ENCODE measurements at places on chromosomes 1 and 21.

DNA sequence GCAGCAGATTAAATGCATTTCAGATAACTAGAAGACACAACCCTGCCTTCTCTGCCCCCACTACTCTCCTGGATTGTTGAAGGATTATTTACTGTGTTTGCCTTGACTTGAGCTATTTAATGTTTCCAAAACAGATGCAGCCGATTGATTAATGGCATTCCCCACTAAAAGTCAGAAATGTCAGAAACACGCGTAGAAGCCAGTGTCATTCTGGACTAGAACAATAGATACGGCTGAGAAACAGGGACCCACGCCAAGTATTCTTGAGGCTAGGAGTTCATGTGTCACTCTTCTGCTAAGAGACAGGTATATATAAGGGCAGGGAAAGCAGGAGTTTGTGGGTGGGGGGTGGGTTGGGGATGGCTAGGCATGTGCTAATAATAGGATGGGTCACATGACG, 366.7 kb upstream of the PROX1 start:
- DNase-seq: no peak

DNA sequence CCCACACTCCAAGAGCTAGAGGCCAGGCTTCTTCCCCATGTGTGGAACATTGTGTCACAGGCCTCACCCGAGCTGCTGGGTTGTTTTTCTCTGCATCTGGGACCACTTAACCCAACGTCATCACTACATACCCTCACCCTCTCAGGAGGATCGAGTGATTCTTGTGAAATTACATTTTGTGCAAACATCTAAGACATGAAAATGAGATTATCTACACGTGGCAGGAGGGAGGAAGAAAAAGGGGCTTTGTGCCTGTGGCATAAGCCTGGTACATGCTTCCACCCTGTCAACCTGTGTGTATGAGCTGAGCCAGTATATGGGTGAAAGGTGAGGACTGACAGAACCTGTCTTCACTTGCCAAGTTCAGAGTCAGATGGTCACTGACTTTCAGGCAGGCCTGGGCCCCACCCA, 1.6 kb downstream of the CPT2 start:
- no peak for DNase-seq

DNA sequence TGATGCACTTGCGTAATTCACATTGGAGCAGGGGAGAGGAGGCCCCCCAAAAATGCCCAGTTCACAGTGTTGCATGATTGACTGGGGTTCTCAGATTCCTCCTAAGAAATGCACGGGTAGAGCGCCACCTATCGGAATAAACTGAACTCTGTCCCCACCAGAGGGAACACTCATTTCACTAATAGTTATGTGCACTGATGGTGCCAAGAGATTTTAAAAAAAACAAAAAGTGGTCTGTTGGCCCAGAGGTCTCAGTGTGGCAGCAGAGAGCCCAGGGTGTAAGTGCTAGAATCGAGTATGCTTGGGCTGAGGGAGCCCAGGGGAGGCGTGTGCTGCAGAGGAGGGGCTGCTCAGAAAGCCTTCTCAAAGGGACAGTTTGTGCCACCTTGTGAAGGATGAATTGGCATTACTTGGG, 6.9 kb downstream of the PINK1 start:
- DNase-seq: peak; percentile 64

- no peak for DNase-seq
Measured at GRCh38 chr1:221695301-221695700, 46.6 kb downstream of the DUSP10 start.

DNA sequence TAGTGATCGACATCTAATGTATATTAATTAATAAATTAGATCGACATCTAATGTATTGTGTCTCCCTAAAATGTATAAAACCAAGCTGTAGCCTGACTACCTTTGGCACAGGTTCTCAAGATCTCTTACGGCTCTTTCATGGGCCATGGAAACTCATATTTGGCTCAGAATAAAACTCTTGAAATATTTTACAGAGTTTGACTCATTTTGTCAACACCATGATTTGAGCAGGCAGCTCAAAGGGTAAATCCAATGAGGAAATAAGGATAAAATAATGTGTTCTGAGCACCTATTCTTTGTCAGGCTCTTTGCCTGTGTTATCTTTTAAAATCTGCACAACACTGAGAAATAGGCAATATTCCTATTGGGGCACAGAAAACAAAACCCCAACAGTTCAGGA, 223.4 kb upstream of the DUSP10 start:
- no peak for DNase-seq

DNA sequence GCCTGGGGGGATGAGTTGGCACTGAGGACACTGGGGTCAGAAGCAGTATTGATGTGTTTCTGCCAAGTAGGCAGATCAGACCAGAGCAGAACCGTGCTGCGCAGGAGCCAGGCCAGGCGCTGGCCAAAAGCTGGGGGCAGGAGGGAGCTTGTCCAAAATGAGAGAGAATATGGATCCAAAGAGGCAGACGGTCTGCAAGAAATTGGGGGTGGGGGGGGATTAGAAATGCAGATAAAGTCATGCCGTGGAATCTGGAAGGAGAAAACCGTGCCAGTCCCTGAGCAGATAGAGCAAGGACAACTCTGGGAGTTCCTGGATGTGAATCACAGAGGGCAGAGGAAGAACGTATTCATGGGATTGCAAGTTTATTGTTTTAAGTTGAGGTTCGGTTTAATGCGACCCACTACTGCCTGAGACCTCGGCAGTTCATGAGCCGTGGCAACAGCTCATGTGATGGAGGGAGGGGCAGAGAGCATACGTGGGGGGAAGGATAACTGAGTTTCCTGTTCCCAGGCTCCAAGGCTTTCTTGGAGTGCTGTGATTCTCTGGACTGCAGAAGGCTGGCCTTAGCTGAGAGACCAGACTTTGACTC, 224.0 kb downstream of the FGGY start:
- DNase-seq: no peak

DNA sequence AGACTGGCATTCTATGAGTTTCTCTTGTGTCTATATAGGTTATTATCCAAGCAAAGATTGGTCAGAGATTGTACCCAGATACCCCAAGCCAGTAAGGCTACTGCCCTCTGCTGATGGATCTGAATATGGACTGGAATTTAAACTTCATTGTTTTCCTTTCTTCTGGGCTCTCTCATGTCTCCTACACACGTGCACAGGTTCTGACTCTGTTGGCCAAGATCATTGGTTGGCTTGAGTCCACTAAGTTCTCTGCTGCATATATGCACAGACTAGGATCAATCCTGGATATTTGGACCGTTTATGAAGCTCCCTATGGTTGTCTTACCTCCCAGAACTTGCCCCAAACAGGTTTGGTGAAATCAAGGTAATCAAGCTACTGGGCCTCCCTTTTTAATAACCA, 69.7 kb downstream of the CC2D1B start:
- peak; percentile 39 for DNase-seq
